ENCODE measurements at places on chromosomes 3 and 15.

- DNase-seq = no peak
These were observed 36.8 kb upstream of the FRMD5 start for GRCh38 chr15:44231842-44232241.

DNA sequence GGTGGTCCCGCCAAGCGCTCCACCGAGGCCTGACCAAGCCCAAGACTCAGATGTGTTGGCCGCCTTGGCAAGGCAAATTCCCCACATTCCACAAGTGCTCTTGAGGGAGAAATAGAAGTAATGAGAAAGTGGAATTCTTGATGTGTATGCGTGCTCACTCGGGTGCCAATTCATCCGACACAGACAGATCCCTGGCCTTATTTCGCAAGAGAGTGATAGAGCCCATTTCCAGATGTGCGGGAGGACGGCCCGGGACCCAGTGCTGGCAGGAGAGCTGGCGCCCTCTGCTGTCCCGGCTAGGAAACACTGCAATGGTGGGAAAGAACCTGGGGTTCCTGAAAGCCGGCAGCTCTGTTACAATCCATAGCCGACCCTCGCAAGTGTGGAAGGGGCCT lies 76.0 kb downstream of the HMG20A start:
- peak; percentile 45 for DNase-seq

DNA sequence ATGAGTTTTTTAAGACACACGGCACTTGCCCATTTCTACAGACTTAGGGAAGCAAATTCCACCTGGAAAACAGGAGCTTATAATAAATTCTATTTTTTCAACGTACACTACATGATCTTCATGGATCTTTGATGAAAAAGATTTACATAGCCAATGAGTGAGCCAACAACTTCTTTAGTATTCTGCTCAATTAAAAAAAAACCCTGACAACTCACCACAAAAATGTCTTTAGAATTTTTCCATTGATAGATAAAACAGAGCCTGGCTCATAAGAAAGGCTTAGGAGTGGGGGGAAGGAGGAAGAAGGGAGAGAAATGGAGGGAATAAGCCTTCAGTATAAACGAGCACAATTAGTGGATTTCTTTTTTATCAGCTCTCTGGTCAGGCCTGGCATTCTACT lies 126.7 kb downstream of the ATP10A start:
- no peak for DNase-seq

DNA sequence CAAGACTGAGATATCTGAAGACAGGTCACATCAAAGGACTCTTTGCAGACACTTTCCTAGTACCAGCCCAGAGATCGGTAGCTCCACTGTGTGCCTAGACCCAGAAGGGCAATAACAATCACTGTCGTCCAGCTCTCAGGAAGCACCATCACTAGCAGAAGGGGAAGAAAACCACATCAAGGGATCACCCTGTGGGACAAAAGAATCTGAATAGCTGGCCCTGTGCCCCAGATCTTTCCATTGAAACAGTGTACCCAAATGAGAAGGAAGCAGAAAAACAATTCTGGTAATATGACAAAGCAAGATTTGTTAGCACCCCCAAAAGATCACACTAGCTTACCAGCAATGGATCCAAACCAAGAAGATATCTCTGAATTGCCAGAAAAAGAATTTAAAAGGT lies 404.4 kb upstream of the NECTIN3 start:
- no peak for DNase-seq

DNA sequence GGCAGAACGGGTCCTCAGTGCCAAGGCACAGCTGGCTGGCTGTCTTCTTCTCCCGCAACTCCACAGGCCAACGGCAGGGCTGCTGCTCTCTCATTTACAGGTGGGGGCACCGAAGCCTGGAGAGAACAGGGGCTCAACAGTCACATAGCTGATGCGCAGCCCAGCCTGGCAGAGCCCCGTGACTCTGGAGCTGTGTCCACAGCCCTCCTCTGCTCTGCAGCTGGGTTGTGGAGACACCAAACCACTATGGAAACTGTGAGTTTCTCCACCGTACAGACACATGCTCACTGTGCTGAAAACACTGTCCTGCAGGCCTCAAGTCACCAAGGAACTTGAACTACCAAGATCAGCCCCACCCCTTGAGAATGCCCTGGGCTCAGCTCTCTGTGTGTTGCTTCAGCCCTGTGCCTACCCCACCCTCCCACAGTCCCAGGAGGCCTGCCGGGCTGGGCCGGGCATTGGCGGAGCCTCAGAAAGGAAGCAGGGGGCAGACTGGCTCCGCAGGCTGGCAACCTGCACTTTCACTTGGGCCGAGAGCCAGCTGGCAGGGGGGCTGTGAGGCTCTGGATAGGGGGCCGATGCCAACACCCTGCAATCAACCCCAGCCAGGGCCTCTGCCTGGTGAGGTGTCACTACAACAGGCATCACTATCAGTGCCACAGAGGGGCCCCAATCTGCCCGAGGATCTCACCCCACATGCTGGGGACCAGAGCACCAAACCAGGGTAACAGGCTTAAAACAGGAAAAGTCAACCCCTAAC lies 113.7 kb upstream of the RPL32 start:
- no peak for DNase-seq

GRCh38 chr15:56047354-56047753 lies 53.9 kb upstream of the NEDD4 start:
- no peak for DNase-seq

- no peak for DNase-seq
These were observed 230.9 kb upstream of the FEZF2 start for GRCh38 chr3:62604298-62604697.

DNA sequence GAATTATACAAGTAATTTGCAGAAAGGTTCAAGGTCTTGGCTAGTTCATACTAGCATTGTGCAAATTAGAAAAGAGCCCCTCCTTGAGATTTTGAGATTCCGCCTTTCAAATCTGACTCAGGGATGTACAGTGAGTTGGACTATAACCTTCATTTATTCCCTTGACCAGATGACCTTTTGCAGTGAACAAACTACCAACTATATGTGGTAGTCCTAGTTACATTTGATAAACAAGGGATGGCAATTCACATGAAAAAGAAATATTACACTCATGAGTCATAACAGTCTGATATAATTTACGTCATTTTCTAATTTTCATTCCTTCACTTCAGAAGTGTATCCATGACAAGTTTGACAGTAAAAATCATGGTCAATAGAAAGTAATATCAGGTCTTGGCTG lies 860.4 kb downstream of the ROBO1 start:
- DNase-seq = no peak

DNA sequence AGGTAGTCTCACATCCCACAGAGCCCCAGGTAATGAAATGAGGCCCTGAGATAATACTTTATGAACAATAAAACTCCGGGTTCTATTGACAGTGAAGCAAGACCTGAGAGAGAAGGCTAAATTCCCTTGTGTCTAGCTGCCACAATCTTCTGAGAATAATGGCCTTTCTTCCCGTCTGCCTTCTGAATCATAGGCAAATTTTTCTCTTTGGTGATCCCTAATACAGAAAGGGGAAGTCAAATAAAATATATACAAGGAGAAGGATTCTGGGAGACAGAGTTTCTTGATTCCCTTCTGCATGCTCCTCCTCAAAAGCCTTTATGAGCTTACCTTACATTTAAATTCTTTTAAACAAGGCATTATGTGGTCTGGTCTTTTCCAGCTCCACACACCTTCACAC lies 29.9 kb upstream of the CCR2 start:
- no peak for DNase-seq

DNA sequence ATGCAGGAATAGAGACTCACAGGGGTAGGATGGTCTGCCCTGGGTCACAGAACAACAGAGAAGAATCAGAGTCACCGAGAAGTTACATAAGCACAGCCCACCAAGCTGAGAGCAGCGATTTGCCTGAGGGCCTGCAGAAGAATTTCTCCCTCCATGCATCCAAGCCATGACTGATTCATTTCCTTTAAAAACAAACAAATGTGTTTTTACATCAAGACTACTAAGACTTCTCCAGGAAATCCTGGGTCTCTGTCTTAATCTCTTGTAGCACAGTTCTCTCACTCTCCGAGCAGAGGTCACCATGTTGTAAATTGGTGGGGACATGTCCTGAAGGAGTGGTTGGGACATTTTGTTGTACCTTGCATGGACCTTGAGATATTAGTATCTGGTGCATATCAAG lies 159.8 kb downstream of the THSD4 start:
- DNase-seq = no peak

GRCh38 chr15:29859973-29860715 lies 37.9 kb upstream of the TJP1 start:
- no peak for DNase-seq

- DNase-seq = no peak
These were observed at the start of gene LRTM1 for GRCh38 chr3:54928046-54928770. TSS of gene LRTM1 (minus strand) at chr3:54928059. CDS start at chr3:54927911, 148 bp downstream.

DNA sequence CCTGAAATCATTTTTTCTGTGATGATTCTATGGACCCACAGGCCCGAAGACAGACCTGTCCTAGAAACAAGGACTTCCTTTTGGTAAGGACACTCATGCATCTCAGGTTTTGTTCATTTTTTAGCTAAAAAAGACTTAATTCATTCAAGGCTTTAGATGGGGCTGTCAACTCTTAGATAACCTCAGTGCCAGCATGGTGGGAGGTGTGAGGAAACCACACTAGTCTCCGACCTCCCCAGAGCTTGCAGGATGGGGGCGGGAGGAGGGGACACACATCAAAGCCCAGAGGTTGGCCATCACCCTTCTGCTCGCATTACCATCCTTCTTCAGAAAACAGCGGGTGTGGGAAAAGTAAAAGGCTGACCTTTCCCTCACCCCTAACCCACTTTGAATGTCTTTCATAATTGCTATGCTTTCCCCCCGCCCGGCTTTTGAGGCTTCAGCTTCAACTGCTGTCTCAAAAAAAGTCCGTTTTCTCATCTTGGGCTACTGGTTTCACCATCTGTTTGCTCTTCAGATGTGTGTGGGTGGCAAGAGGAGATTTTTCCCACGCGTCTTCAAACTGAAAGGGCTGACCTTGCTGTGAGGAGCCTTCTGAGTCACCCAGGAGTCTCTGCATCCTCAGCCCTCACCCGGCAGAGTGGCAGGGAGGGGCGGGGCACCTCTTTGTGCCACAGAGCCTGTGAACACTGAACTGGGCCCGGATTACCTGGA lies 27.6 kb upstream of the CXCR6 start:
- DNase-seq = peak; percentile 58

DNA sequence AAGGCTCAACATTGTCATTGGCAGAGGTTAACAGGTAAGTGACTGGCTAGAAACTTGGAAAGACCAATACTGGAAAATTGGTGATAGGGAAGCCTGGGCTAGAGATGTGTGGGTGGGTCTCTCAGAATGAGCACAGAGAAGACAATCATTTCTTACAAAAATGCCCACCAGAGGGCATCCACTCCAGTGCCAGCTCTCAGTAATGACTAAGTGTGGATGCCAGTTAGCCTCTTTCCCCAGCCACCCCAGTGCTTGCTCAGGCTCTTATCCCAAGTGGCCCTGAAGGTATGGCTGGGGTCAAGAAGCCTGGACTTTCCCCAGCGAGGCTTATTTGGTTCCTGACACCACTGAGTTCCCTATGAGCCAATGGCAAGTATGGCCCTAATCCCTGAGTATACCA lies 115.9 kb upstream of the ST8SIA2 start:
- DNase-seq = no peak

DNA sequence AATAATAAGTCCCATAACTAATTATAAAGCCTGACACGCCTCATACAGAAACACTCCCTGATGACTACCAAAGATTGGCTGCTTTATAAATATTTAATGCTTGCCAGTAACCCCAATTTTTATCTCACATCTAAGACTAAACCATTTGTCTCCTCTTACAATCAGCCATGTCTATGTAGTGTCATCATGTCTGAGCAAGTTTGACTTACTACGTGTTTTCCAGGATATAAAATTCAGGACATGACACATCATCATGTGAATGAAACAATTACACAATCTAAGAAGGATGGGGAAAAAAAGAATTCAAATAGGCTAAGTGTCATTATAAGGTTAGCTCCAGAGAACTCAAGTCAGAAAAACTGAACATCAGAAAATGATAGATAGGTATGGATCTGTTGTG lies 208.7 kb downstream of the MECOM start:
- DNase-seq = no peak

- DNase-seq = peak; percentile 32
These were observed at the start of gene IGSF11 for GRCh38 chr3:119034256-119035013. TSS of gene IGSF11 (minus strand) at chr3:119034846. CDS start at chr3:119034582, 264 bp downstream.

DNA sequence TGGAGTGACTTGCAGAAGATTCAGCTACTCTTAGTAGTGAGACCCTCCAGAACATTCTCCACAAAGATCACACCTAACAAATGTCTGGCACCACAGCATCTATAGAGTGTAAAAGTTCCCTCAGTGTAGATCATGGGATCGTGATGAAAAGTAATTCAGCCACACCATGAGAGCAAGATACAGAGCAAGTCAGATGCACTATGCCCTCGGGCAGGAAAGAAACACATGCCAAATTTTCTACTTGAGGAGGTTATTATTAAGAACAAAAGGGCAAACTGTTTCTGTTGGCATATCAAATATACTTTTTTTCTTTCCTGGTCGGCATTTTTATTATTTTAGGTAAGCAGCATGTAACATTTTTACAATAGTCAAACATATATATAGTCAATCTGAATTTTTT lies 44.8 kb upstream of the SNTN start:
- no peak for DNase-seq

- DNase-seq = no peak
These were observed 65.9 kb downstream of the IGF2BP2 start for GRCh38 chr3:185758912-185759311.

DNA sequence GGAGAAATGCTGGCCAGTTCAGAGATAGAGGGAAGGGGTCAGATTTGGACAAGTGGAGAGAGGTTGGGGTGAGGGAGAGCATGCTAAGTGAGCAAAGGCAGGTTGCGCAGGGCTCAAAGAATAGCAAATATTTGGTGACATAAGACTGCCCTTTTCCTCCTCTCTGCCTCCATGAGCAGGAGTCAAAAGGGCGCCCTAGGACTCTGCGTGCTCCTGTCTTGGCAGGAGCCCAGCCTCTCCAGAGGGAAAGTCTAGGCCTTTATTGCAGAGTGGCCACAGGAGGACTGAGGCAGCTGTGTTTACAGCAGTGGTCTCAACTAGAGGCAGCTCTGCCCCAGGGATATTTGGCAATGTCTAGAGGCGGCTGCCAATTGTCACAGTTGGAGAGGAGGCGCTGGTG lies 165.6 kb downstream of the FAM43A start:
- no peak for DNase-seq

DNA sequence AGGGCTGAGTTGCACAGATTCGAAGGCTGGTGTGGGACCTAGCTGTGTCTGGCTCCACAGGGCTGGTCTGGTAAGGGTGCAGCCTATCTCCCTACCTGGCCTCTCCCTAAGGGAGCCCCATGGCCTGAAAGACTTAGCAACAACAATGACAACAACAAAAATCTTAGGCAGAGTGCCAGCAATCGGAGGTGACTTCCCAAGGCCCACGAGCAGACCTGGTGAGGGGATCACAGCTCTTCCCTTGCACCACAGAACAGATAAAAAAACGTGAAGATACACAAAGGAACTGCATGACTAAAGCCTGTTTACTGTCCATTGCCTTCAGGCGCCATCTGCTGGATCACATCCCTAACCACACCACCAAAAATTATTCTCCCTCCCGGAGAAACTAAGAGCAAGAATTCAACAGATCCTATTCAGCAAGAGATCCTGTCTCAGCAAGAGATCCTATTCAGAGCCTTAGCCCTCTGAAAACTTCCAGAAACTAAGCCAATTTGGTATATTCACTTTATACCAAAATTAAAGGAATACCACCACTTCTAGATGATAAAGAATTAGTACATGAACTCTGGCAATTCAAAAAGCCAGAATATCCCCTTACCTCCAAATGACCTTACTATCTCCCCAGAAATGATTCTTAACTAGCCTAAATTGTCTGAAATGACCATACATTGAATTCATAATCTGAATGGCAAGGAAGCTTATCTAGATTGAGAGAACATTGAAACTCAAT lies 24.1 kb upstream of the OR5K4 start:
- no peak for DNase-seq

- no peak for DNase-seq
These were observed 49.3 kb downstream of the TMEM212 start for GRCh38 chr3:171892457-171892856.

Data from stimulated activated CD8-positive, alpha-beta memory T cell treated with anti-CD3 and anti-CD28 coated beads, Interleukin-7, amount 100 ng/mL, for 1 hour (primary cell).